Endothelial cell of umbilical vein (primary cell): ENCODE measurements at places on chromosomes 3 and 15. TPM values are rescaled to one million over a fixed set of nuclear protein-coding genes. Genes with fewer than 3 reads are reported as not detected.

The DNAJC13 gene
- 64.0 and 71.7 TPM in 2 replicates for total RNA-seq

The SERINC4 gene
- total RNA-seq: 0.12 TPM in 1 of 2 replicates, not detected in the other

- no peaks in the 10 kb centered on the region for H3K36me3 ChIP-seq
- peaks cover 11% of the 10 kb centered on the region for H3K4me1 ChIP-seq
- H3K27me3 ChIP-seq: no peaks in the 10 kb centered on the region
- no peak overlapping the region for H3K27ac ChIP-seq
- DNase-seq: no peak
- no peak overlapping the region for H3K4me3 ChIP-seq
These were observed 18.9 kb upstream of the RPL29 start for GRCh38 chr3:52014613-52015012.

GRCh38 chr15:72229076-72229946 lies 1.7 kb downstream of the PKM start:
- peak overlapping the region; percentile 56 for H3K4me3 ChIP-seq
- peak overlapping the region; percentile 84 for H3K27ac ChIP-seq
- peak; percentile 42 for DNase-seq
- H3K36me3 ChIP-seq: peaks cover 2% of the 10 kb centered on the region

GRCh38 chr3:32469151-32469874 lies 33.3 kb downstream of the CMTM6 start:
- H3K27ac ChIP-seq: peak overlapping the region; percentile 82
- H3K4me1 ChIP-seq: peaks cover 44% of the 10 kb centered on the region
- H3K27me3 ChIP-seq: no peaks in the 10 kb centered on the region
- no peaks in the 10 kb centered on the region for H3K36me3 ChIP-seq

DNA sequence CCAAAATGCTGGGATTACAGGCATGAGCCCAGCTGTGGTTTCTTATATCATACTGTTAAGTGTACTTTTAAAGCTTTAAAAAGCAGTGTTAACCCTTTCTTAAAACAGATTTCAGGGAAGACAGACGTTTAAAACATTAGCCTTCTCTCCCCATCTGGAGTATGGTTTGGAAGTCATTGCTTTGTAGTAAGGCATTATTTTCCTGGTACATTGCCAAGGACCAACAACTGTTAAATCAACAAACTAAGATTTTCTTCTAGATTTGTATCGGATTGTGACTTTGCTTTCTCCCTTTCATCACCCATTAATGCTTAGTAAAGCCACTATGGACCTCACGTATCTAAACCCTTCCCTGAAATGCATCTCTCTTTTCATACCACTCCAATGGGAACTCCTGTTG lies 50.5 kb downstream of the UBE2E1 start:
- DNase-seq: no peak
- no peak overlapping the region for H3K4me3 ChIP-seq
- H3K27me3 ChIP-seq: no peaks in the 10 kb centered on the region
- peaks cover 8% of the 10 kb centered on the region for H3K4me1 ChIP-seq

DNA sequence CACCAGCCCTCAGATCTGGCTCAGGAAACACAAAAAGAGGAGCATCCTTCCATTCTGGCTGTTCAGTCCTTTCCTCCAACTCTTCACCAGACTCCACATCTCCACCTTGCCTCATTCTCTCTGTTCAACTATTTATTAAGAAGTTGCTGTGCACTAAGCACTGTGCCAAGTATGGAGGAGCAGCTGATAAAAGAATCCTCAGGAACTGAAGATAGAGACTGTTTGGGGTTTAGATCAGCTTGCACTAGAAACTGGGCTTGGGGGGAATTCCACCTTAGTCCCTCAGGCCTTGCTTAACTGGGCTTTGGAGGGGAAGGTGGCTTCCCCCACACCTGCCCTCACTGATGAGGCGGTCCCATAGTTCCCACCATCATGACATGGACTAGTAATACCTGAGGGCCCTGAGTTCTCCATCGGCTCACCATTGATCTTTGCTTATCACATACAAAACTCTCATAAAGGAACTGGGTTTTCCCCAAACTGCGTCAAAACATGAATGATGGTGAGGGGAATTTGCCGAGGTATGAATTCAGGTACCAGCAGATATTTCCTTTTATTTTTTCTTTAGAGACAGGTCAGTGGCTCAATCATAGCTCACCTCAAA lies 1.7 kb upstream of the CCR8 start:
- H3K36me3 ChIP-seq: no peaks in the 10 kb centered on the region
- H3K4me3 ChIP-seq: no peak overlapping the region
- no peak overlapping the region for H3K27ac ChIP-seq
- peaks cover 10% of the 10 kb centered on the region for H3K27me3 ChIP-seq
